ENCODE measurements at places on chromosomes 2 and 18.

DNA sequence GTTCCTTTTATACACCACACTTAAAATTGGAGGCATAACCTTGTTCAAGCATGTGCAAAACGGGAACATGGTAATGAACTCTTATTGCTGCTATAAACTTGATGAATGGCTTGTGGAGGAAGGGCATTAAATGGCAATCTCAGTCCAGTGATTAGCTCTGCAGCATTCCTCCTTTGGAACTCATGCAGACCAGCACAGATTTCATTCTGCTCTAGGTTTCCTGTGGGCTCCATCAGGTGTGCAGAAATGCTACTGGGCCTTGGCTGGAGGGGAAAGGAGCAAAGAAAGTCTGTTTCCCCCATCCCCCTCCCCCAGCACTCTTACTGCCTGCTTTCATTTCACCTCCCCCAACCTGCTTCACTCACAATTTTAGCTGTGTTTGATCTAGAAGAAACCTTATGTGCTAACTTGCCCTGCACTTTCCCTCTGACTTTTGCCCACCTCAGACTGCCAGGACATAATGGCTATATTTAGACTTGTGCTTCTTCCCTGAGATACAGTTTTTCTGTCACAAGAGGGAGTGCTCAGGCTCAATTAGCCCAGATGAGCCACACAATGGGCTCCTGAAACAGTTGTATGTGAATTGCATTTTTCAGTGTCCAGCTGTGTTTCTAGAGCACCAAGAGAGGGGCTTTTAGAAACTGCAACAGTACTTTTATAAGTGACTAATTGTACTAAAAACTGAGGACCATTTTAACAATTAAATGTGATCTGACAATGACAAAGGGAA lies 109.8 kb downstream of the FSHR start:
- DNase-seq = no peak

DNA sequence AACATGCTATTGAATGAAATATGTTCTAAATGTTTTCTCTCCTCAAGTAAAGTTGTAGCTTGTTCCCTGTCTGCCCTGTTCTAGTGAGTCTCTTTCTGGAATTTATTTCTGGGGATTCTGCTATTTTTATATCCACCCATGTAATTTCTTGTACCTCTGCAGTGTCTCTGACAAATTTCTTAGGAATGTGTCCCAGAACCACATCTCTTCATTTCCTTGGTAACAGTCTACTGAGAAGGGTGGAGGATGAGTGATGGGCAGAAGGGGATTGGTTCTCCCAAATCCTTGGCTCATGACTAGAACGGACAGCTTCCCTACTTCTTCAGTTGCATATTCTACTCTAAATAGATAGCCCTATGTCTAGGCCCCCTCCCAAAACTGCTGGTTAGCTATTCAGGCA lies 490.6 kb upstream of the LINC00305 start:
- DNase-seq = no peak

DNA sequence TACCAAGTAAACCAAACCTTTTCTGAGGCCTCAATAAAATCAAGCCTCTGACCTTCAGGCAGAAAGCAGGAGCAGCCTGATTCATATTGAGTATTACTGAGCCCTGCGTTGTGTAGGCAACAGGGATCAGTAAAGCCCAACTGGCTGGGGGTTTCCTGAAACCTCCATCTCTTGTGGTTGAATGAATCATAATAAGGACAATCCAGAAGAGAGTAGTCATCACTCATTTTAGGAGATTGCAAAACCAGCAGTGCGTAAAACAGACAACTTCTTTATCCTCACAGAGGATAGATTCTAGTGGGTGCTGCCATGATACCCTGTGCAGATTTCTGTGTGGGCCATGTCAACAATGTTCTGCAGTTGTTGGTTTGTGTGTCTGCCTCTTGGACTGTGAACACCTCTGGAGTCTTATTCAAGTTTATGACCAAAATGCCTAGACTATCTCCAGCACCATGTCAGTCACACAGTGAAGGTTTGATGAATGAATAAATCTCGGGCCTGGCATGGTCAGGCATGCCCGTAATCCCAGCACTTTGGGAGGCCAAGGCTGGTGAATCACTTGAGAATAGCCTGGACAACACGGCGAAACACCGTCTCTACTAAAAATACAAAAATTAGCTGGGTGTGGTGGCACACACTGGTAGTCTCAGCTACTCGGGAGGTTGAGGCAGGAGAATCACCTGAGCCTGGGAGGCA lies 51.8 kb upstream of the RAB27B start:
- DNase-seq = no peak

GRCh38 chr2:12605936-12606335 lies 110.8 kb upstream of the TRIB2 start:
- DNase-seq = no peak

- no peak for DNase-seq
Measured at GRCh38 chr18:32242395-32242794, 52.6 kb downstream of the MEP1B start.

- DNase-seq = no peak
Measured at GRCh38 chr18:77006305-77007175, 126.0 kb downstream of the MBP start.

DNA sequence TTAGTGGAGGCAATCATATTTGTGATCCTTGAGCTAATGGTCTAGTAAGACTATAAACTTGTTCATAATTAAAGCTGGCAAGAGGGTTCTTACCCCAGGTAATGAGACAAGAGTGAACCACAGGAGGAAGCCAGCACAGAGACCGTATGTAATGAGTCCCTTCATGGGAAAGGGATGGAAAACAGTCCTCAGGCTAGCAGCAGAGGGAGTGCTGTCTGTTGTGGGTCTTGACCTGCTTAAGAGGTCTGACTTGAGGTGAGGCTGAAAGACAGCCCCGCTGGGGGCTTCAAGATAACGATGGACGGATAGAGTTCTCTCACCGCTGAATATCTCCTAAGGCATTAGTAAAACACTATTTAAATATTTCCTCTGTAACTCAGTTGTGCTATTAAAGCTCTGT lies 16.2 kb upstream of the POLE4 start:
- DNase-seq = no peak
